Activated CD4-positive, alpha-beta memory T cell treated with anti-CD3 and anti-CD28 coated beads, Interleukin-2, amount 10 ng/mL, durations not matched to agents 7 days and 5 days (primary cell): ENCODE measurements at places on chromosomes 12 and 14. TPM values are rescaled to one million over a fixed set of nuclear protein-coding genes. Genes with fewer than 3 reads are reported as not detected.

GRCh38 chr12:109989380-109989779 is 6.8 kb downstream of the GIT2 start:
- DNase-seq, result no peak

GRCh38 chr12:12195081-12195480 is 71.8 kb downstream of the LRP6 start:
- DNase-seq, result no peak

GRCh38 chr14:64758691-64759554 is 54.7 kb downstream of the PLEKHG3 start:
- DNase-seq, result no peak

The CAPZA3 gene
- total RNA-seq, result not detected

- DNase-seq, result no peak
Observed at GRCh38 chr12:57609781-57610553, 1.3 kb upstream of the ARHGEF25 start.

The NEUROD4 gene
- not detected for total RNA-seq

The TCL1B gene
- total RNA-seq, result not detected

The BMAL2 gene
- total RNA-seq, result 28.8 TPM

The PLEKHH1 gene
- total RNA-seq, result 0.53 TPM

GRCh38 chr14:73686901-73687300 is 27.3 kb downstream of the PNMA1 start:
- DNase-seq, result no peak

GRCh38 chr14:102778338-102779083 is 1.3 kb downstream of the TRAF3 start:
- peak; percentile 33 for DNase-seq

DNA sequence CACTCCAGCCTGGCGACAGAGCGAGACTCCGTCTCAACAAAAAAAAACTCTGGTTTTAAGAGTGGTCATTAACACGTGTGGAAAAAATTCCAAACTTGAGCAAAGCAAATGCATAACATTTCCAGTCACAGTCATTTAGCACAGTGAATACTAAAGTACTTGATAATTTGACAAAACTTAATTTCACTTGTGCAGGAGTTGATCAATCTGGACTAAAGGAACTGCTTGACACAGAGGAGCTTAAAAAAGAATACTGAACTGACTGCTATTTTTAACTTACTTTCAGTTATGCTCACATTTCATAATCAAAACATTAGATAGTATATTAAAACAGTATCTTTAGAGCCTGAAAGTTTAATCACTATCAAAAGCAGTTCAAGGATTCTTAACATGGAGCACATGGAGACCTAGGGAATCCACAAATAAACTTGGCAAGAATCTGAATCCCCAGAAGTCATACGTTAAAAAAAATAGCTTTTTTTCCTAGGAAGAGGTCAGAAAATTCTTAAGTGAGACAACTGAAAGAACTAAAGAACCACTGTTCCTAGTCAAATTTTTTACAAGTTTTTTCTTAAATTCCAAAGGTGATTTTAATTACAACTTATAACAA is 7.4 kb downstream of the UBE2N start:
- DNase-seq, result no peak

- no peak for DNase-seq
Observed at GRCh38 chr12:12273291-12273957, 6.6 kb upstream of the LRP6 start.

DNA sequence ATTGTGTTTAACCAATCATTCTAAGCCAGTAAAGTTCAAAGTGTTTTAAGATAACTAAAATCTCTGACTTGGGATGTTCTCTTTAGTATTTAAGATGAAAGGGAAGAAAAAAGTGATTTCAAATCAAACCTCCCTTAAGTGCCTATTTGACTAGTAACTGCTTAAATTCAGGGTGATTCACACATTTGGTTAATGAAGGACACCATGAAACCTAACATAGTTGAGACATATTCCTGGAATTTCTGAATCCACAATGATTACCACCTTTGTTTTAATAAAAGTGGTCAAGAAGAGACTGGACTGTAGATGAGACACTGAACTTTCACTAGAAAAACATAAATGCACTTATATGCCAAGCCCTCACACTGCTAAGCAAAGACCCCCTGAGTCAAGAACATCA is 138.7 kb downstream of the MED13L start:
- no peak for DNase-seq
